T-helper 17 cell (primary cell): ENCODE measurements at places on chromosomes 13 and 19. TPM values are rescaled to one million over a fixed set of nuclear protein-coding genes. Genes with fewer than 3 reads are reported as not detected.
A peak's percentile ranks its signal among the peaks of the same experiment; 100 is the strongest.

The ZNF154 gene
- total RNA-seq, result 1.9 TPM

- DNase-seq, result no peak
Observed at GRCh38 chr13:29605860-29606526, 10.5 kb upstream of the SLC7A1 start.

The ZNF730 gene
- total RNA-seq, result not detected

The ZNF284 gene
- 1.6 TPM for total RNA-seq

The FOXA3 gene
- total RNA-seq, result not detected

The EDNRB gene
- total RNA-seq, result not detected

DNA sequence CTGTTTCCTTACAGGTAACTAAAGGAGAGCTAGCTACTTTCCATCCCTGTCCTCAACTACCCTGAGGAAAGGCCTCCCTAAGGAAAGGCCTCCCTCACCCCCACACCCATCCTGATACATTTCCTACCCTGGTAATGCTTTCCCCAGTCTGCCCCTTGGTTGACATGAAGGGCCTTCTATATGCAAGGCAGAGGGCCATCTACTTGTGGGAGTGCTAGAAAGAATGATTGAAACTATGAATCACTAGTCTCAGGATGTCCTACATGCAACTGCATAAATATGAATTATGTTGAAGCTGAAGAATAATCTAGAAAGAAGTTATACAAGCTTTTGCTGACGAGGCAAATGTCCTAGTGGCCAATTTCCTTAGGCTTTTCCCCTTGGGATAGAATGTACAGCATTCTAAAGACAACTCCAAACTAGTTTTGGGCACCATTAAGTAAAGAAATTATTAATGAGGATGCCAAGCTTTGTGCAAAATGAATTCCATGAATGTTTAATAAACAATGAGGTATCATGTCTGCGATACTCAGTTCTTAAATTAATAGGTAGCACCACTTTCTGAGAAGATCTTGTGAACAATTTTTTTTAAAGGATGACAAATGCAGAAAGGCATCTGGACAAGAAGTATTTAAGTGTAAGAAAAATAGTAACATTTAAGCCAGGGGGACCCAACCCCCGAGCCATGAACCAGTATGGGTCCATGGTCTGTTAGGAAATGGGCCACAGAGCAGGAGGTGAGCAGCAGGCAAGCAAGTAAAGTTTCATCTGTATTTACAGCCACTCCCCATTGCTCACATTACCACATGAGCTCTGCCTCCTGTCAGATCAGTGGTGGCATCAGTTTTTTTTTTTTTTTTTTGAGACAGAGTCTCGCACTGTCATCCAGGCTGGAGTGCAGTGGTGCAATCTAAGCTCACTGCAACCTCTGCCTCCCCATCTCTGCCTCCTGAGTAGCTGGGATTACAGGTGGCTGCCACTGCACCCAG is 223.0 kb downstream of the LHFPL6 start:
- no peak for DNase-seq

- no peak for DNase-seq
Observed at GRCh38 chr13:97904059-97904458, 49.4 kb upstream of the IPO5 start.

- DNase-seq, result no peak
Observed at GRCh38 chr13:51249770-51250741, 27.9 kb downstream of the FAM124A start.

DNA sequence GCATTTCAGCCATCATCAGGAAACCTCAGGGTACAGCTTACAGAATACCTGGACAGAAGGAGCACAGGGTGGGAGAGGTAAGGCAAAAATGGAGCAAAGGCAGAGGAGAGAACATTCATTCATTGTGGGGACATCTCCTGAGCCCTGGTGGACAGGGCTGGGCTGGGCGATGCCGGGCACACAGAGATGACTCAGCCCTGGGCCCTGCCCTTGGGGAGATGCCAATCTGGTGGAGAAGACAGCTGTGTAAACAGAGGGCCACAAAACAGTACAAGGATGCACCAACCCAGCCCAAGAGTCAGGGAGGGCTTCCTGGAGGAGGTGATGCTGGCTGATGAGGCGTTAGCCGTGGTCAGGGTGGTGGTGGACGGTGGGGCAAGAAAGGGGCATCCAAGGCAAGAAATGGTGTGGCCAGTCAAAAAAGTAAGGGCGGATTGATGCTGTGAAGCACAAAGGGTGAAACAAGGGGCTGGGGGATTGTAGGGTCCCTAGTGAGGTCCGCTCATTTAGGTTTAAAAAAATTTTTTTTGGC is 3.6 kb upstream of the HAS1 start:
- DNase-seq, result no peak

The ZNF793 gene
- total RNA-seq, result 4.2 TPM

GRCh38 chr13:79406597-79406908 is 498 bp upstream of the RBM26 start:
- no peak for DNase-seq

The PDX1 gene
- not detected for total RNA-seq

GRCh38 chr13:96573563-96573962 is 420.7 kb downstream of the OXGR1 start:
- DNase-seq, result no peak

GRCh38 chr13:27001705-27002104 is 169.9 kb downstream of the USP12 start:
- no peak for DNase-seq

- peak; percentile 38 for DNase-seq
Observed at GRCh38 chr13:49220036-49220855, at the start of gene MLNR. Gene MLNR (plus strand): TSS chr13:49220338. CDS start chr13:49220338, 0 bp downstream.

- DNase-seq, result no peak
Observed at GRCh38 chr19:6271721-6272410, 7.9 kb downstream of the MLLT1 start.

- no peak for DNase-seq
Observed at GRCh38 chr19:38274739-38275138, 10.4 kb downstream of the SPINT2 start.
